NCI-H446 (cell line): ENCODE measurements at places on chromosomes 13 and 19.

DNA sequence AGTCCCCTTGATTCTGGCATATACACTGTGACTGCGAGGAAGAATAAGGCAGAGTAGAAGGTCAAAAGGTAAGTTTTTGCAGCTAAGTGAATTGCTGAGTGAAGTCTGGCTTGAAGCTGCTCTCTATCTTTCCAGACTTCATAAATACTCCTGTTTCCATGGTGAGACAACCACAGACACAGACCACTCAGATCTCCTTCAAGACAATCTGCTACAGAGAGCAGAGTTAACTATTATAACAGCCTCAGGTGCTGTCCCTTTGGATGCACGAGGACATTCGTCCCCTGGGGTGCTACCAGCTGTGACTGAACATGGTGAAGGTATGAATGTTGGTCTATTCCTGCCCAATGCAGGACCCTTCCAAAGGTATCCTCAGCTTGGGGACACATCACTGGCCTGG is 104.0 kb downstream of the MYCBP2 start:
- no peak for DNase-seq

DNA sequence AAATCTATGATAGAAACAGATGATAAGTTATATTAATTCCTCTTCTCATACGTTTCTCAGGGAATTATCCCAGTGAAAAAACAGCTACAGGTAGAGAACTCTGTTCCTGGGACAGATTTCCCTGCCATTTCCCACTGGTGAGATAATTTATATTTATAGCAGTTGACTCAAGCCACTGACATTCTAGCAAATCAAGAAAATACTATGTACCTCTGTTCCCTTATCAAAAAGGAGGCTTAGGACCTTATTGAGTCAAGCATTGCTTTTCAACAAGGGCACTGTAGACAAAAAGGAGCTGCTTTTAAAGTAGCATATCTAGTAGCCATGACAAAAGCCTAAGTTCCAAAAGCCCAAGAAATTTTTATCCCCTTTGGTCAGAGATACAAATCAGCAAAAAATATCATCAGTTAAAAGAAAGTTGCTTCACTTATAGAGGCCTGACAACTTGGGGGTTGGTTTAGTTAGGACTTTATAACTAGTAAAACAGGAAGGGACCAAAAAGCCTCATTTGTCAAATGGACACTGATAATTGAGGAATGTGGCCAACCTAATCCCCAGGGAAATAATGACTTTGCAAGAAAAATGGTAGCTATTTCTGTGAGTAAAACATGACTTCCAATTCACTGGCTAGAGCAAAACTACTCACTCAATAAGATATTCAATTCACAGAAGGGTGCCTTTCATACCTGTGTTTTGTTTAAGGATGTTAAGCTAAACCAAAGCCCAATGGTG is 652.5 kb downstream of the SLITRK1 start:
- no peak for DNase-seq

DNA sequence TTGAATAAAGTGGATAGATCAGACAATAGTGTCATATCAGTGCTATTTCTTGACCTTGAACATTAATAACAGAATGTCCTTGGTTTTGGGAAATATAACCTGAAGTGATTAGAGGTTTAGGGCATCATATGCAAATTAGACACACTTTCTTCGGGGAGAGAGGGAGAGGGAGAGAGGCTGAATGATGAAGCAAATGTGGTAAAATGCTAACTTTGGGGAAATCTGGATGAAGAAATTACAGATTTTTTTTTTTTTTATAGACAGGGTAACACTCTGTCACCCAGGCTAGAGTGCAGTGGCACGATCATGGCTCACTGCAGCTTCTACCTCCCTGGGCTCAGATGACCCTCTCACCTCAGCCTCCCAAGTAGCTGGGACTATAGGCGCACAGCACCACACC is 3.9 kb upstream of the NCR1 start:
- DNase-seq = no peak

DNA sequence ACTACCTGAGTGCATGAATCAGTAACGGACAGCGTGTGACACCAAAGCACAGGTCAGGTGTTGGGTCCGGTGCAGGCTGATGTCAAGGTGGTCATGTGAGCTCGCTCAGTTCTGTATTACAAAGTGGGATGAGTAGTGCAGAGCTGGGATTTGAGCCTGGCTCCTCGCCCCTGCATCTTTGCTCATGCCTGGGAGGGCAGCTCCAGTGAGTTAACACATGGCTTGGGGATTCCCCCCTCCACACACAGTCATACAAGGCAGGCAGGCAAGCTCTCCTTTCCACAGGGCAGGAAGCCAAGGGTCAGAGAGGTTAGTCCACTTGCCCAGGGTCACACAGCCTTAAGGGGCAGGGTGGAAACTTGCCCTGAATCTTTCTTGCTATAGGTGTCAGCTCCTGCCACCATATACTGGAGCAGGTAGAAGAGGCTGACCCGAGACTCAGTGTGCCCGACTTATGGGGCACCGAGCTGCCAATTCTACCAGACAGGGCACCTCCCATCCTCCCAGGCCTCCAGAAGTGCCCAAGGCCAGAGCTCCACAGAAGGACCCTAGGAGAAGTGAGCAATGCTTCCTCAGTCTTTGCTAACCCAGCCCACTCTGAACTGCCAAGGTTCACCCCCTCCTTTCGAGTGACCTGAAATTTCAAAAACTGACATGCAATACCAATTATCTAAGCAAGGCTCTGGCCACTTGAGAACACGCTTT is 35.4 kb downstream of the ZNF787 start:
- no peak for DNase-seq

DNA sequence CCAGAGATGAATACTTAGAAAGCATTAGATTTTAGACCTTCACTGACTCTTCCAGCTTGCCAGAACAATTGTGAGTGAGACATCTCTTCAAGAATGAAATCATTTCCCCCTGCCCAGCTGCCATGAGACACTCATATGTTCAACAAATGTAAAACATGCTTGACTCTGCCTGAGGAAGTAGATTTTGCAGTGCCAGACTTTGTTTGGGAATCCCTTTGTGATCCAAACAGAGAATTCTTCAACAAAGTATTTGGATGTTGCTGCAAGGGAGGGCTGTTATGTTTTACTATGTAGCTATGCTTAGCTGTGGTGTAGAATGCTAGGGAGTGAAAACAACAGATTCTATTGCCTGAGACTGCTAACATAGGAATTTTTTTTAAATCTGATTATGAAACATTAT is 416.4 kb downstream of the DCT start:
- DNase-seq = no peak

DNA sequence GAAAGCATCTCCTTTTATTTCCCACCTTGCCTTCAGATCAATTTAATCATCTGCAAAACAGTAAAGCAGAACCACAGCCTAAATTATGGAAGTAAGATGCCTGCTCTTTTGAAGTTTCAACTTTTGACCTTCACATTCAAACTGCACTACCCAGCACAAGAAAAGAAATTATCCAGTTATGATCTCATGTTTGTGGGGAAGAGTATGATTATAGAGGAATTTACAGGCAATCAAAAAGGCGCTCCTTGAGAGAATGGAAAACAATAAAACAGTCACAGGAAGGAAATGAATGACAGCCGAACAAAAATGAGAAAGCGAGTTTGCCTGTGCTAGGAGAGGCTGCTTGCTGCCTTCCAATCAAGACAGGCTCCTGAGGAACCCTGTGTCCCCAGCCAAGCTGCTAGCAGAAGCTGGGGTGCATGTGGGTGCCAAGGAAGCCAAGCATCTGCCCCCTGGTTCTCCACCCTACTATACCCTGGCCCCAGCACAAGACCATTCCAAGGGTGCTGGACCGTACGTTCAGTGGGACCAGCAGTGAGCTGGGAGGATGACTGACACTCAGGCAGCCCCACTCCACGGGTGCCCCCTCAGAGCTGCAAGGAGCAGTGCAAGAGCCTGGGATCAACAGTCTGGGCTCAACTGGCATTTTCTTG is 47.8 kb downstream of the PEPD start:
- no peak for DNase-seq

GRCh38 chr19:16605553-16605994 is 22.4 kb downstream of the MED26 start:
- no peak for DNase-seq

- no peak for DNase-seq
Observed at GRCh38 chr19:41868120-41868988, 8.3 kb downstream of the RPS19 start.

DNA sequence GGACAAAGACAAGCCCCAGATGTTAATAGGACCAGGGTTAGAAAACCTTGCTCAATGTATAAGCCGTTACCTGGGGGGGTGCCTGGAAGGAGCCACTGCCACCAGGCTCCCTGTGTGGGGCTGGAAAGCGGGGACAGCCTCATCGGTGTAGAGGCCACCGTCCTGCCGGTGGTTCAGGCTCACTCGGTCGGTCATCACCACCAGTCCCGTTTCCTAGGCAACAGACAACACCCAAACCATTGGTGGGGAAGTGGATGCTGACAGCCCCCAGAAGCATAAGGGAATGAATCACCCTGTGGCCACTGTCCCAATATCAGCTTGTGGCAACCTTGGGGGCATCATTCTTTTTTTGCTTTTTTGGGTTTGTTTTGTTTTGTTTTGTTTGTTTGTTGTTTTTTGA is 55.8 kb downstream of the CPAMD8 start:
- DNase-seq = no peak
